GM23338 (cell line): ENCODE measurements at places on chromosomes 3 and 15. TPM values are rescaled to one million over a fixed set of nuclear protein-coding genes. Genes with fewer than 3 reads are reported as not detected.
A peak's percentile ranks its signal among the peaks of the same experiment; 100 is the strongest.

- peak overlapping the region; percentile 81 for H3K4me3 ChIP-seq
- no peak overlapping the region for H3K27ac ChIP-seq
- no peaks in the 10 kb centered on the region for H3K36me3 ChIP-seq
Measured at GRCh38 chr3:31534065-31534425, 1.3 kb downstream of the STT3B start.

GRCh38 chr3:4515916-4516579 is 22.9 kb downstream of the ITPR1 start:
- peaks cover 29% of the 10 kb centered on the region for H3K4me1 ChIP-seq
- H3K4me3 ChIP-seq: no peak overlapping the region
- H3K27me3 ChIP-seq: no peaks in the 10 kb centered on the region
- no peak for DNase-seq
- no peak overlapping the region for H3K27ac ChIP-seq

Gene CMTM8
- 14.3 and 24.5 TPM in 2 replicates for total RNA-seq

Gene PPARG
- 0.42 TPM in 1 of 2 replicates, not detected in the other for total RNA-seq

- no peak for DNase-seq
- peaks cover 5% of the 10 kb centered on the region; the same call in 1 of the 2 replicates for H3K4me1 ChIP-seq
- H3K36me3 ChIP-seq: no peaks in the 10 kb centered on the region
- H3K27ac ChIP-seq: no peak overlapping the region
- H3K27me3 ChIP-seq: no peaks in the 10 kb centered on the region
Measured at GRCh38 chr15:95032156-95032555, 800.8 kb downstream of the MCTP2 start.

DNA sequence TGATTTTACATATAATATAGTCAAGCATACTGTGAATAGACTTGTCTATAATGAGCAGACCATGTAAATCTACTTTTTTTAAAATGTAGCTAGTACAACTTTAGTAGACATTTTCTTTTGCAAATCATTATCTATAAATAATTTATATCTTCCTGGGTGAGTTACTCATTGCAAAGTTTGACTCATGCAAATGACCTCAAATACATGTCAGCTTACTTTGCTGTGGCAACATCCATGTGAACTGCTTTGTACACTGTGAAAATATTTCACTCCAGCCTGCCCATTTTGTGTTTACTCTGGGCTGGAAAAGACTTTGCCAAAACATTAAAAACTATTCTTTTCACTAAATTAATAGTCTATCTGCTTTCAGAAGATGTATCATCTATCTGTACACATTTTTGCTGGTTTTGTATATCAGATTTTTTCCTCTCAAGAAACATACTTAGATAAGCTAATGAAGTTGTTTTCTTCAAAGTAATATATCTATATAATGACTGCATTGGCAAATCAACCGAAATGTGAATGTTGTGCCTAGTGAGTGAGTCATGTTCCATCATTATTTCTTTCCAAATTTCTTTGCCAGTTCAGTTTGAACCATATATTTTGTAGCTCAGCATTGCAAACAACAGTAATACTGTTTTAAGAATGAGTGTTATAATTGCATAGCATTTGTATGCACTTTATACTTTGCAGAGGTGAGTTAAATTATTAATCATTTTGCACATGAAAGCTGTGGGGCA is 26.5 kb downstream of the IGSF10 start:
- peaks cover 26% of the 10 kb centered on the region for H3K4me1 ChIP-seq
- H3K36me3 ChIP-seq: no peaks in the 10 kb centered on the region
- DNase-seq: no peak

- H3K4me1 ChIP-seq: no peaks in the 10 kb centered on the region
- H3K4me3 ChIP-seq: no peak overlapping the region
- no peaks in the 10 kb centered on the region for H3K27me3 ChIP-seq
Measured at GRCh38 chr3:190261015-190261414, 61.2 kb downstream of the CLDN1 start.

DNA sequence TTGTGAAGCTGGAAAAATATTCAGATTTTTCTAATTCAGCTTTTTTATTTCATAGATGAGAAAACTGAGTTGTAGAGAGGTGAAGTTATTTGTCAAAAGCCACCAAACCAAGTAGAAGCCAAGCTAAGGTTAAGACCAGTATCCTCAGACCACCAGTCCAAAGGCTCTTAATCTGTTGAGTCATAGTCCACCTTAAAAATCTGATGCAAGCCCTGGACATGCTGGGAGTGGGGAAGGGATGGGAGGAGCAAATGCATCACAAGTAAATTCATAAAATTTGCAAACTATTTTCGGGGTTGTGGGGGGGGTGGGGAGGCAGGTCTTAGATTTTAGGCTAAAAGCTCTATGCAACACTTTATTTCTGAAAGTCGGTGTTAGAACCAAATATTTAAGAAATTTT is 307.7 kb upstream of the SEMA6D start:
- no peaks in the 10 kb centered on the region for H3K27me3 ChIP-seq
- DNase-seq: no peak
- H3K27ac ChIP-seq: no peak overlapping the region
- no peaks in the 10 kb centered on the region for H3K36me3 ChIP-seq
- peaks cover 33% of the 10 kb centered on the region for H3K4me1 ChIP-seq

DNA sequence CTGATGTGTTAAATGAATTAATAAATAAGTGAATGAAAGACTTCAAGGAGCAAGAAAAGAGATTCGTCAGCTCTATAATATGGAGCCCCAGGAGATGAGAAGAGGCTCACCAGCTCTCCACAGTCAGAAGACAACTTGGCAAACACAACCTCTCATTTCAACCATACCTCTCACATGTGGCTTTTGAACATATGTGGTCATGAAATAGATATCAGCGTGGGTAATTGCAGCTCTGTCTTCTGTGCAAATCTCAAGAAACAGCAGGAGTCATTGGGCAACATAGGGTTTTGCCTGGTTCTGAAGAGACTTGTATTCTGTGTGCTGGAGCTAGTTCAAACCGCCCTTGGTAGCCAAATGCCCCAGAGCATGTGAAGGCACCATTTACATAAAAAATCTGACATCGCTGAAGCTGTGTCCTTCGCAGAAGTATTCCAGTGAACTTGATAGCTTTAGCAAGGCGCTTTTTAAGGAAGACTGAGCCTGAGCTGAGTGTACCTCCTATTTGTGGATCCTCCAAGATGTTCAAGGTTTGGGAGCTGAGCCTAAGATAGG is 8.4 kb downstream of the CX3CR1 start:
- H3K36me3 ChIP-seq: no peaks in the 10 kb centered on the region
- no peak for DNase-seq
- no peak overlapping the region for H3K4me3 ChIP-seq

- peak overlapping the region; percentile 98 for H3K27ac ChIP-seq
- DNase-seq: peak; percentile 79
- peak overlapping the region; percentile 89 for H3K4me3 ChIP-seq
- peaks cover 2% of the 10 kb centered on the region for H3K27me3 ChIP-seq
- H3K4me1 ChIP-seq: peaks cover 24% of the 10 kb centered on the region
Measured at GRCh38 chr15:75640483-75641178, 607 bp upstream of the IMP3 start.
